ENCODE measurements at places on chromosomes 7 and 10.

DNA sequence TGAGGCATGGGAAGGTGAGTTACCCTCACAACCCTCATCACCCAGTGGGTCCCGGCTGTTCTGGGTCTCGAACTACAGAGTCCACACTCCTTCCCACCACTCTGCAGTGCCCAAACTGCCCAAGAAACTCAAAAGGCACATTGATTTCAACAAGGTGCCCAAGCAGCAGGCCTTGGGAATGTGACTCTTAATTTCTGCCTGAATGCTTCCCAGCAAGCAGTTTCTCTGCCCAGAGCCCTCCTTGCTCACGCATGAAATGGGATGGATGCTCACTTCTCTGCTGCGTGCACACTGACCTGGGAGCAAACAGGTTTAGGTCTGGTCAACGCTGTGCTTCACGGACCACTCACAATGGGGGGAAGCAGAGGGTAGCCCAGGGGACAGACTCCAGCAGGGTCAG is 77.9 kb downstream of the GRB10 start:
- DNase-seq = no peak

DNA sequence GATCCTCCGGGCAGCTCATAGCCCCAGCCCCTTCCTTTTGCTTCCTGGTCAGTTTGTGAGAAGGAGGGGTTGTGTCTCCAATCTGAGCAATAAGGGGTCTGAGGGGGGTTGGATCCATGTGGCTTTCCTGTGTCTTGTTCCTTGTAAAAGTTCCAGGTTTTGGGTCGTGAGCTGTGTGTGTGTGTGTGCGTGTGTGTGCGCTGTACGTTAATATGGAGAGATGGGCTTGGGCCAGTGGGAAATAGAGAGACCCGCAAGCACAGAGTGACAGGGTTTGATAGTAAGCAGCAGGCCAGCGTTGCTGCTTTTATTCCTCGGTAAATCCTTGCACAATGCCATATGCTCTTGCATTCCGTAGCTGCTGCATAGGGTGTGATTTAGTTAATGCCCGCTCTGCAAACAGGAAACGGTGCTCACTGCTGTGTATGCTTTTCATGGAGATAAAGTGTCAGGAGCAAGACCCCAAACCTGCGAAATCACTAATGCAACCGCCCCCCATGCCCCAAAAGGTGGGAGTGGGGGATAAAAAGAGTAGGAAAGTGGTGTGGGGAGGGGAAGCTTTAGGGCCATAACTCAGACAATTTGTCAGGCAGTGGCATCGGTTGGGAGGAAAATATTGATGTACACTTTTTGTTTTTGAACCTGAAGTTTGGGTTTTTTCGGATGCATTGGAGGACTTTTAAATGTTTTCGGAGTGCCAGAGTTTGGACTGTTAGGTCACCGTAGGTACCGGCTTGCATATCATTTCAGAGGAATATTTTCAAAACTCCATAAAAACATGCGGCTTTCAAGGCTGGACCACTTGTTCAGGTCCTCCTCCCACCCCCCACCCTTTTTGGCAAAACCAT is 108.7 kb downstream of the TCF7L2 start:
- peak; percentile 41 for DNase-seq

- DNase-seq = no peak
Measured at GRCh38 chr10:110263164-110263563, 41.6 kb downstream of the SMNDC1 start.

- no peak for DNase-seq
Measured at GRCh38 chr7:24881623-24882022, 98.4 kb downstream of the OSBPL3 start.

DNA sequence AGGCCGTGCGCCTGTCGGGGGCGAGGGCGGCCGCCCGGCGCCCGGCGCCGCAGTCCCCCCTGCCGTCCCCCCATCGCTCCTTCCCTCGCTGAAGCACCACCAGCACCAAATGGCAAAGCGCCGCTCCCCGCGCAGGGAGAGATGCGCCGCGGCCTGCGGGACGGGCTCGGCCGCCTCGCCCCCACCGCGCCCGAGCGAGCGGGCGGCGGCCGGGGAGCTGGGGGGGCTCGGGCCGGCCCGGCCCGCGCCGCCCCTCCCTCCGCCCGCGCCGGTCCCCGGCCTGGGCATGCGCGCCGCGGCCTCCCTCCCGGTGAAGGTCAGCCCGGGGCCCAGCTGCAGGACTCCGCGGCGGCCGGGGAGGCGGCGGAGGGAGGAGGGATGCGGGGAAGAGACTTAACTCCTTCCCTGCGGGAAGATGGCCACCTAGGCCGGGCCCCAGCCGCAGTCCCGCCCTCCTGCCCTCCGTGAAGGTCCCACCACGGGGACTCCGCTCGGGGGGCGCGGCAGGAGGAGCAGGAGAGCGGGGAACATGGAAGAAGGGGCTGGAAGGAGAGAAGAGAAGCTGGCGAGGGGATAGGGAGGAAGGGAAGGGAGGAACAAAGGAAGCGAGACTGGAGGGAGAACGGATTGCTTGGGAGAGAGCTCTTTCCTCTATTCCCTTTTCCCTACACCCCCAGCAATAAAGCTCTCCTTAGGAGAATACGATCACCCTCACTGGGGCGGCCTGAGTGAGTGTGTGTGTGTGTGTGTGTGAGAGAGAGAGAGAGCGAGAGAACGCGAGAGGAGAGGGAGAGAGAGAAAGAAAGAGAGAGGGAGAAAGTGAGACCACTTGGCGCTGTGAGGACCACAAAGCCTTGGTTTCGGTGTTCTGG is 3.4 kb upstream of the SMARCD3 start:
- DNase-seq = no peak

GRCh38 chr7:84939888-84940287 is 247.0 kb downstream of the SEMA3D start:
- DNase-seq = no peak

DNA sequence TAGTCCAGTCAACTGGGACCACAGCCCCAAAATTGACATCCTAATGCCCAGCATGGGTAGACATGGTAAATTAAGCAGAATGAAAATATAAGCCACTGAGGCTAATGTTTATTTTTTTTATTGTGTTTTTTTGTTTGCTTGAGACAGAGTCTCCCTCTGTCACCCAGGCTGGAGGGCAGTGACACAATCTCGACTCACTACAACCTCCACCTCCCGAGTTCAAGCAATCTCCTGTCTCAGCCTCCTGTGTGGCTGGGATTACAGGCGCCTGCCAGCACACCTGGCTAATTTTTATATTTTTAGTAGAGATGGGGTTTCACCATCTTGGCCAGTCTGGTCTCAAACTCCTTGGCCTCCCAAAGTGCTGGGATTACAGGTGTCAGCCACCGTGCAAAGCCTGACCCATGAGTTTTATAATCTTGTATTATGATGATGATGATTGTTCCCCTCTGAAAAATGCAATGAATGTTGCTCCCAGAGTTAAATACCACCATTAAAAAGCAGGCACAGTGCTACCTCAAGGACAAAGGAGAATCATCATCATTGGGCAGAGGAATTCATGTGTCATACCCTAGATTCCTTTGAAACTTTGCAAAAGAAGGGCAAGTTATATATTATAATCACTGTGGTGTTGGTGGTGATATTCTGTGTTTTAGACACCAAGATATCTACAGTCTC is 228.0 kb downstream of the PARD3 start:
- DNase-seq = no peak

DNA sequence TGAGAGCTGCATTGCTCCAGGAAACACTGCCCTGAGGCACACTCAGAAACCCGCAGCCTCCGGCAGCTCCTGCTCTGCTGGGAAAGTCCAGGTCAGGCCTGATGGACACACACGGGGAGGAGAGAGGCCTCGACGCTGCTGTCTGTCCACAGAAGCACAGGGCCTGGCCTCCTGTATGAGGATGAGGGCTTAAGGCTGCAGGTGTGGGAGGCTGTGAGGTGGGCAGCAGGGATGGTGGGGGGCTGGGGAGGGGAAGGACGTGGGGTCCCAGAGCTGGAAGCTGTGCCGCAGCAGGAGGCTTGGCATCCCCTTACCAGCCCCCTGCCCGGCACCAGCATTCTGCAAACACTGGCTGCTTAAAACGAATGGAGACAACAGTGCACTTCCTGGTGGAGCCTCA is 186.2 kb downstream of the DNAJB6 start:
- DNase-seq = no peak

GRCh38 chr7:36312064-36312914 is 77.4 kb upstream of the ANLN start:
- DNase-seq = no peak

DNA sequence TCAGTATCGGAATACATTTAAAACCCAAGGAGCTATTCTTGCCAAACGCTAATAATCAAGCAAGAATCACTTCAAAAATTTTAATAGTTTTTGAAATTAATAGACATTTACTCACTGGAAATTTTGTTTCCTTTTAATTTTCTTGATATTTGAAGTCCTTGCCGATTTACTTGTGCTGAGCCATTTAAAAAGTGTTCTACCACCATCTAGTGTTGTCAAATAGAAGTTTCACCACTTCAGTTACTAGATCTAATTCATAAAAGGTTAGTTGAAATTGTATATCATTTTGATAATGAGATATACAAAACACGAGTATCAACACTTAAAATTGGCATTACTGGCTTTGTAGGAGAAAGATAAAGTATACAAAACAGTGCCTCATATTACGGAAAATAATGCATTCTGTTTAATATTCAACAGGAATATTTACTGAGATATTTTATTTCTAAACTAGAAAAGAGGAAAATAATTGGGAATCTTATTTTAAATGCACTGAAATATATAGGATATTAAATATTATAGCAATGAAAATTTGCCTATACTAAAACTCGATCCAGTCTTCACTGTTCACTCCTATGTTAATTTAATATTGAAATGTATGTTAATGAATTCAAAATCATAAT is 664.8 kb upstream of the SEMA3D start:
- DNase-seq = peak; percentile 70

DNA sequence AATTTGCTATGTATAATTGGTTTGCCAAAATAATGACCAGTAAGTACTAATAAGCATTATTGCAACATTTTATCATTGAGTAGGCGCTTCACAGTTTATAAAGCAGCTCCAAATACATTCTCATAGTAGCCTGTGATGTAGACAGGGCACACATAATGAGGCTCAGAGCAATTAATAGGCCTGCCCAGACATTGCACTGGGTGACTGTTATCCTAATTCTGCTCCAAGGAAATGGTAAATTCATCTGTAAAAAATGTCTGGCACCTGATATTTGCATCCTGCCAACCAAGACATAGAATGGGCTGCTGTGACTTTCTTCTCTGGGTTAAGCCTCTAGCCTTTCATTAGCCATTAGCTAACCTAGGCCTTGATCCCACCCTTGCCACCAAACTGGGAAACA is 97.6 kb downstream of the SEM1 start:
- DNase-seq = no peak

- DNase-seq = no peak
Measured at GRCh38 chr7:134293002-134293740, 23.6 kb downstream of the SLC35B4 start.

DNA sequence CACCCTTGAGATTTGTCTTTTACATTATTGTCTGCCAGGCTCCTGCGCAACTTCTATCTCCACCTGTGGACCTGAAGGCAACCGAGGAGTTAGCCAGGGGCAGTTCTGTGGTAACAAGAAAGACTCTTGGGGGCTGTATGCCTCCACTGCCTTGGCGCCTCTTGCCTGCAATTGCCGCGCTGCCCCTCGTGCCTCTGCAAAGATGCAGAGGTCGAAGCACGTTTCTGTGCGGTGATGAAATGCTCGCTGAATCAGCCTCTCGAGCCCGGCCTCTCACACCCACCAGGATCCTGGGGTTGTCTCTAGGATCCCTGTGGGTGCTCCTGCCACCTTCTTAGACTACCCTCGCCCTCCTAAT is 486 bp upstream of the LHFPL3 start:
- DNase-seq = no peak

DNA sequence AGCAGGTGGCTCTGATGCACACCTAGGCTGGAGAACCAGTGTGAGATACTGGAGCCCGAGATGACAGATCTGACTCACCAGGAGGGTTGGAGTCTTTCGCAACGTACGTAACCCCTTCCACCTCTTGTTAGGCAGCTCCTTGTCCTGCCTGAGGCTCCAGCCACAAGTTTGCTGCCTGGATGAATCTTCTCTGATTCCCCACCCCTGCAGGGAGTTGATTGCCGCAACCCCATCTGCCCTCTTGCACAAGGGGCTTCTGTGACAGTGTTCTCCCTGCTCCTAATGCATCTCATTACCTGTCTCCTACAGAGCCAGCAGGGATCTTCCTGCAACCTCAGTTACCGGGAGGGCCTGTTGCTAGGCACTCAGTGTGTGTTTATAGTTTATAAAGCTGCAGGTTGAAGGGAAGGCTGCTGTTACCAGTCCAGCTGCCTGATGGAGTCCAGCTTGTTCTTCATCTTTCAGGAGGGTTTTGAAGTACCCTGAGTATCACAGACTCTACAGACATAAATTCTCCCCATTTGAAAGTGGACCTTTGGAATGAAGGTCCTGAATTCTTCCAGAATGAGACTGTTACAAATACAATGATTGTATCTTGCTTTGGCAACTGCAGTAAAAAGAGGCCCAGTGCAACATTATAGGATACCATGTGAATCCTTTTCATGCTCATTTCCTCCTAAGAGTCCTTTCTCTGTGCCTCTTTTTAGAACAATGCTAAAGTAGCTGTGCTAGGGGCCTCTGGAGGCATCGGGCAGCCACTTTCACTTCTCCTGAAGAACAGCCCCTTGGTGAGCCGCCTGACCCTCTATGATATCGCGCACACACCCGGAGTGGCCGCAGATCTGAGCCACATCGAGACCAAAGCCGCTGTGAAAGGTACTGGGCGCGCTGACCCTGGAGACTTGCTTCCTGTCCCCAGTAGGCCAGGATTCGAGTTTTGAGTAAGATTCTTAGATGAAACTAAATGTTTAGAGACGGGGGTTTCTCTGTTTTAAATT is 6.5 kb downstream of the MDH2 start:
- peak; percentile 94 for DNase-seq

- peak; percentile 58 for DNase-seq
Measured at GRCh38 chr7:36391436-36392198, 2.0 kb downstream of the ANLN start.

GRCh38 chr10:105189463-105189800 is 548.3 kb downstream of the SORCS3 start:
- peak; percentile 83 for DNase-seq

GRCh38 chr7:17183630-17184328 is 114.7 kb upstream of the AHR start:
- DNase-seq = no peak

DNA sequence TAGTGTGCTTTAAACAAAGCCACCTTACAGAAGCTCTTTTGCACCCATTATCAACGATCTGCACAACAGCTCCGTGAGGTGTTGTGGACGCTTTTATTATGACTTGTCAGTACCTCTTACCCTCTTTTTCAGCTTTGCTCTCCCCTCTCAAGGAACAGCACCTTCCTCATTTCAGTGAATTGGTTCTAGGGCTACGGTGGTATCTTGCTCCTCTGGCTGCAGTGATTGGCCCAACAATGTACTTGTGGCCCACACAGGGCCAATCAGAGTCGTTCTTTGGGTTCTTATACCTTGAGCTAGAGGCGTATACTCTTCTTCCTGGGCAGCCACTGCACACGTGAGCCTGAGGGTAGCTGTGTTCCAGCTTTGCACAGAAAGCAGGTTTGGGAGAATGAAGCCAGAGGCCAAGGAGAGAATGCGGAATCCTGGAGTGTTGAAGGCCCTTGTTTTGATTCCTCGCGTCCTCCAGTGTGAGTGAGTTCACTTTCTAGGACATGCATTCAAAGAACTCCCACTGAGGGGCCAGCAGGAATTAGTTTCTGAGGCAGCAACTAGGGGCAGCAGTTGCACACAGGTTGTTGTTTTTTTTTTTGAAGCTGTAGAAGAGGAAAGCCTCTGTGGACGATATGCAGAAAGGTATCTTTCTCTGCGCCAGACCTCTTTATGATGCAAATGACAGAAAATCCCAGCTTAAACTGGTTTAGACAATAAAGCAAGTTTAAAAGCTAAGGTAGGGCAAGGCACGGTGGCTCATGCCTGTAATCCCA is 49.8 kb upstream of the PDZD8 start:
- no peak for DNase-seq

- no peak for DNase-seq
Measured at GRCh38 chr7:101140339-101140699, 13.4 kb downstream of the SERPINE1 start.

GRCh38 chr7:26813432-26813831 is 51.0 kb downstream of the SKAP2 start:
- DNase-seq = peak; percentile 66

Measured in renal cortical epithelial cell (primary cell).